Type B pancreatic cell (in vitro differentiated cells): ENCODE measurements at places on chromosomes 2 and 18. TPM values are rescaled to one million over a fixed set of nuclear protein-coding genes. Genes with fewer than 3 reads are reported as not detected.
A peak's percentile ranks its signal among the peaks of the same experiment; 100 is the strongest.

- DNase-seq: no peak
Measured at GRCh38 chr2:125572660-125573059, 1083.3 kb upstream of the GYPC start.

- DNase-seq: no peak
Measured at GRCh38 chr2:145041706-145042105, 521.8 kb upstream of the ZEB2 start.

GRCh38 chr2:46966576-46966975 is 51.0 kb upstream of the MCFD2 start:
- DNase-seq: no peak

Gene ZNF514
- total RNA-seq: 21.1 and 26.1 TPM in 2 replicates

DNA sequence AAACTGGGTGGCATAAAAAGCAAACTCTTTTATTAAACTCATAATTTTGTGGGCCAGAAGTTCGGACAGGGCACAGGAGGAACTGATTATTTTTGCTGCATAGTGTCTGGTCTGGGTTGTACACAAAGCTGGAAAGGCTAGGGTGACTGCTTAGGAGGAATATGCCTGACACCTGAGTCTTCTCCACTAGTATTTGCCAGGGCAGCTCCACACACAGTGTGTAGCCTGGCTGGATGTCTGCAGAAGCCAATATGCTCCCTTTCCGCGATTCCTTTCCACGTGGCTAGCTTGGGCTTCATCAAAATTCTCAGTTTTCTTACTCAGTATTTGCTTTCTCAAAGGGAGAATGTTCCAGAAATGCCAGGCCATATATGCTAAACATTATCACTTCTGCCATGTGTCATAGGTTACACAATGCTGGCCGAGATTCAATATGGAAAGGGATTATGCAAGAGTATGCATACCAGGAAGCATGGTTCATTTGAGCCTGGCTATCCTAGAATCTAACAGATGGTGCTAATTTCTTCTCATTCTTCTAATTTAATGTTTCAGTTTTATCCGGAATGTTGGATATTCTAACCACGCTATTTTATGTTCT is 142.7 kb upstream of the DOK6 start:
- no peak for DNase-seq

GRCh38 chr2:67057901-67058703 is 339.0 kb upstream of the ETAA1 start:
- no peak for DNase-seq

DNA sequence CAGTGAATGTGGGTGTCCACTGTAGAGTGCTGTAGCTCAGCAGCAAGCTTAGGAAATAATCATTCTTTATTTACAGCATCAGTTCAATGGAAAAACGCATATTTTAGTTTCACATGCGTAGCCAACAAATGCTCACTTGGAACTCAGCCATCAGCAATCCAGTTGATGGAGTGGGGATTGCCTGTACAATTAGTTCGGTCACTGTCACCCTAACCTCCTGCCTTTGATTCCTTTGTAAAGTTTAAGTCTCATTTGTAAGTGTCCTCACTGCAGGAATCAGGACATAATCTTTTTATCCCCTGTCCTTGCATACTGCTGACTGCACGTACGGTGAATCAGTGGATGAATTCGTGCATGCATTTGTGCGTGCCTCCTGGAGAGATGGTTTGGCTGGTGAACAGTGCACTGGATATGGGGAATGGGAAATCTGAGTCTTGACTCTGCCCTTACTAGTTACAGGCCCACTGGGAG is 55.9 kb downstream of the RAB31 start:
- no peak for DNase-seq

Gene THOC1
- total RNA-seq: 33.9 and 58.3 TPM in 2 replicates

- no peak for DNase-seq
Measured at GRCh38 chr2:38829971-38830370, 45.8 kb downstream of the DHX57 start.

- DNase-seq: peak; percentile 74
Measured at GRCh38 chr2:69013142-69013839, at the start of gene ANTXR1. Gene ANTXR1 (plus strand): TSS chr2:69013179. CDS start chr2:69013500, 321 bp downstream.

GRCh38 chr2:73255907-73256617 is 22.0 kb downstream of the CCT7 start:
- no peak for DNase-seq

GRCh38 chr2:235668782-235669181 is 174.9 kb downstream of the AGAP1 start:
- DNase-seq: no peak

DNA sequence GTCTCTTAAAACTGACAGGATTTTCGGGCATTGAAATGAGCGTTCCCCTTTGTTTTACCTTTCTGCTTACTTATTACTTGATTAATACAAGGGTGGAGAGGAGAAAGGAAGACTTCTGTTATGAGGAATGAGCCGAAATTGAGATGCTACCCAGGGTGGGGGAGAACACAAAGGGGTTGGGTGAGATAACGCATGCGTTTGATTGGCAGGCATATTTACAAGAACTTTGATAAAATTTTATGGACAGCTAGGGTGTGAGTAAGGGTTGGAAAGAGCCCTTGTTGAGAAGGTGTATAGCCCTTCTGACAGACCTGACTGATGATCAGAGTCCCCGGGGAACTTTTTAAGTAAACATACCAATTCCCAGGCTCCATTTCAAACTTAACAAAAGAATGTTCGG is 1.8 kb downstream of the RNF138 start:
- DNase-seq: no peak
